ENCODE measurements at places on chromosomes 3 and 15.

GRCh38 chr3:121817753-121818152, 17.1 kb downstream of the IQCB1 start:
- no peak for DNase-seq

- peak; percentile 66 for DNase-seq
Observed at GRCh38 chr3:194485468-194485880, 1.3 kb downstream of the ATP13A3 start.

DNA sequence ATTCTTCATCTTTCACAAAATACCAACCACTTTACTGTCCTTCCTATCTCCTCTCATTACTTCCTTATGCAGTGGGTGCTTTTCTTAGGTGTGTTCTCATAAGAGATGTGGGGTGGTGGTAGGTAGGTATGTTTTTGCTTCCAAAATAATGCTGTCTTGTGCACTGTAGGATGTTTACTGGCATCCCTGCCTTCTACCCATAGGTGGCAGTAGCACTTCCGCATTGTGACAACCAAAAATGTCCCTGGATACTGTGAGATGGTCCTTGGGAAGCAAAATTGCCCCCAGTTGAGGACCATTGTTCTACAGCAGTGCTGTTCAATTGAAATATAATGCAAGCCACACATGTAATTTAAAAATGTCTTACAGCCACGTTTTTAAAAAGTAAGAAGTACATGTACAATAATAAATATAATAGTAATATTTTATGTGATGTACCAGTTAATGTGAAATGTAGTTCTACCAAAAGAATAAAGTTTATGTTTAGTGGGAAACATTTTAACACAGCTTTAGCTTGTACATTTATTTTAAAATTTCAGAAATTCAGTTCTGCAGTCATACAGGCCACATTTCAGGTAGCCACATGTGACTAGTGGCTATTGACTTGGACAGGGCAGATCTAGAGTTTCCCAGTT, 75.2 kb downstream of the NEO1 start:
- DNase-seq: peak; percentile 37

DNA sequence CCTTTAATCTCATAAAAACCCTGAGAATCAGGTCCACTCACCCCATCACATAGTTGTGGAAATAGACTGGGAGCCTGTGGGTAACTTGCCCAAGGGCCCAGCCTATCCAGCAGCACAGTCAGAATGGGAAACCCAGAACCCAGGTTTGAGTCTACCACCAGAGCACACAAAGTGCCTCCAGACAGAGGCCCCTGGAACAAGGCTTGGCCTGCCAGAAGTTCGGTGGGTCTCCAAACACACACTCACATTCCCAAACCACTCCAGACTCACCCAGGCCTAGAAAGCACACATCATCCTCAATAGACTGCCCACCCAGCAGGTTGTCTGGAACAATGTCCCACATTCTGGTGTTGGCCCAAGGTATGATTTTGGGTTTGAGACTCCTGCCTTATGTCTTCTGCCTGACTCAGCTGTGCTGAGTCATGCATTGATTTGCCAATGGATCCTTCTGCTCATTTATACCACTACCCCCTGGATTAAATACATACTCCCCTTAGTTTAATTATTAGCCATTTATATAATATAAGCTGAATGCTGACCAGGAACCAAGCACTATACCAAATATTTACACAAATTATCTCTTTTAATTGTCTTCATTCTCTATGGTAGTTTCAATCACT, 4.5 kb downstream of the SLC12A8 start:
- no peak for DNase-seq

DNA sequence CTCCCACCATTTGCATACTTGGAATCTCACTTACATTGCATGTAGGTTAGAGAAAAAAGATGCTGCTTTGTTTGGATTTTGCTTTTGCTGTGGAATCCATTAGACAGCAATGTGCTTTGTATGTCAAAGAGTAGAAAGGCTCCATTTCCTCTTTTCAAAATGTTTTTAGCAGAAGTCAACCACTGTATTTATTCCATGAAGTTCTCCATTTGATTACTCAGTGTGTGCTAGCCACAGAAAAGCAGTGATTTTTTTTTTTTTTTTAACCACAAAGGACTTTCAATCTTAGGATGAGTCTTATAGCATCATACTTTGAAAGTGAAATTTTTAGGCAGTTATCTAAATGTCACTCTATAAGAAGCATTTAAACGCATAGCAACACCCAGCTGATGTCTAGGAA, 285.0 kb upstream of the ADAMTS9 start:
- no peak for DNase-seq

- DNase-seq: peak; percentile 57
Observed at GRCh38 chr3:148727231-148727630, 29.5 kb downstream of the AGTR1 start.

GRCh38 chr15:79394231-79394630, 37.9 kb upstream of the MINAR1 start:
- DNase-seq: no peak

GRCh38 chr3:125684199-125684598, 88.9 kb upstream of the OSBPL11 start:
- no peak for DNase-seq

DNA sequence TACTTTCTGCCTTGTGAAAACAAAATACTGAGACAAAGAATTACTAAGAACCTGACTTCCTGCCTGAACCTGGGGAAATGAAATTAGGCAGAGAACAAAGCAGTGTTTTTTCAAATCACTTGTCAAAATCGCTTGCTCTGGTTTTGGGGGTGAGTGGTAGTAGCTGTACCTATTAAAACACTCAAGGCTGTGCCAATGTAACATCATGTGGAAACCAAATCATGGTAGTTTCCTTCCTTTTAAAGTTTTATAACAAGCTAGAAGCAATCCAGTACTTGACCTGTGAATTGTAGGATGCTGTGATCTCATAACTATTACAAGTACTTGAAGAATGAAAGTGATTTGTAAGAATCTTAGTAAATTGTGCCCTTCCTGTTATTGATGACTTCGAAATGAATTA, 6.7 kb downstream of the CMTM8 start:
- DNase-seq: no peak

GRCh38 chr3:170621256-170621655, 35.4 kb upstream of the SLC7A14 start:
- no peak for DNase-seq

DNA sequence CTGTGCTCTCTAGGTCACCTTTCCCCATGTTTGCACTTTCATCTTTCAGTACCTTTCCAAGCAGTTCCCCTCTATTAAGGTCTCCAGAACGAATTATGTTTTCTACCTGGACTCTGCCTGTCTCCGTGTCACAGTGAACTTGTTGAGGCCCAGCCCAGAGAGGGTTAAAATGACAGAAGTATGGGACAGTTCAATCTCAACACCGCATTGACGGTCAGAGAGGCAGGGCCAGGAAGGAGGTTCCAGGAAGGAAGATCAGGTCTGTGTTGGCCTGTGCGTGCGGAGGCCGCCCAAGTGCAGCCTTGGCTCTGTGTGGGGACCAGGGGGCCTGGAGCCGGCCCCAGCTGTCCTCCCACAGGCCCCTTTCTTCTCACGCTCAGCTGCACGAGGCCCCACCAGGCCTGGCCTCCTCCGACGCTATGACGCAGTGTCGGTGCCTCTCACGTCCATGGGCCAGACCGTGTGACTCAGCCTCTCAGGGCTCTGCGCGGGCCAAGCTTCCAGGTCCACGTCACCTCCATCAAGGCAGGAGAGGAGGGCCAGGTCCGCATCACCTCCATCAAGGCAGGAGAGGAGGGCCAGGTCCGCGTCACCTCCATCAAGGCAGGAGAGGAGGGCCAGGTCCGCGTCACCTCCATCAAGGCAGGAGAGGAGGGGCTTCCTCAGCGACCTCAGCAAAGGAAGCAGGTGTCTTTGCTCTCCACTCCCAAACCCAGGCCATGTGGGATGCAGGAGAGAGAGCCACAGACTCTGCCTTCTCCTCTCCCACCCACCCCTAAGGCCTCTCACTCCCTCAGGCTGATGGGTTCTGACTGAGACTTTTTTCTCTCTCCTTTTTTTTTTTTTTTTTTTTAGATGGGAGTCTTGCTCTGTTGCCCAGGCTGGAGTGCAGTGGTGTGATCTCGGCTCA, 83.1 kb downstream of the CPN2 start:
- DNase-seq: no peak

DNA sequence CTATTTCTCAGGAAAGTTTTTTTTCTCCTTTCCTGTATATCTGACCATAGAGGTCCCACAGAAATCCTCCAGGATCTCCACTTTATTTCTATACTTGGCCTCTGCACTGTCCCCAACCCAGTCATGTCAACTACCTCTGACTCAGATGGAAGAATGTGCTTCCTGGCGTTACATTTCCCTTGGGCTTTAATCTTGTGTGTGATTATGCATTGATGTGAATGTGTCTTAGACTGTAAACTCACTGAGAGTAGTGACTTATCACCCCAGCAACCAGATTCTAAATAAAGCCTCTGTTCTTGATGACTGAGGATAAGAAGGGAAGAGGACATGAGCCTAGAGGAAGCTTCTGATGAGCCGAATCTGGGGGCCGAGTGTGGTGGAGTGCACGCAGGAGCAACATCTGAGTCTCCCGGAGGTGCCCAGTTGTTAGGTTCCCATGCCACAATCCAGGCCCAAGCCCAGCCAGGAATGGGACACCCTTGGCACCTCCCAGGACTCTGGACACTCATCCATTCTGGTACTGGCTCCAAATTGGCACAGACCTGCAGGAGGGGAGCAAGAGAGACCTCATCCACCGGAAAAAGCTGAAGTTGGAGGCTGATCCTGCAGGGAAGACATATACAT, 32.1 kb upstream of the HEG1 start:
- DNase-seq: peak; percentile 24

GRCh38 chr15:79682285-79682684, 214.5 kb downstream of the MTHFS start:
- peak; percentile 21 for DNase-seq

DNA sequence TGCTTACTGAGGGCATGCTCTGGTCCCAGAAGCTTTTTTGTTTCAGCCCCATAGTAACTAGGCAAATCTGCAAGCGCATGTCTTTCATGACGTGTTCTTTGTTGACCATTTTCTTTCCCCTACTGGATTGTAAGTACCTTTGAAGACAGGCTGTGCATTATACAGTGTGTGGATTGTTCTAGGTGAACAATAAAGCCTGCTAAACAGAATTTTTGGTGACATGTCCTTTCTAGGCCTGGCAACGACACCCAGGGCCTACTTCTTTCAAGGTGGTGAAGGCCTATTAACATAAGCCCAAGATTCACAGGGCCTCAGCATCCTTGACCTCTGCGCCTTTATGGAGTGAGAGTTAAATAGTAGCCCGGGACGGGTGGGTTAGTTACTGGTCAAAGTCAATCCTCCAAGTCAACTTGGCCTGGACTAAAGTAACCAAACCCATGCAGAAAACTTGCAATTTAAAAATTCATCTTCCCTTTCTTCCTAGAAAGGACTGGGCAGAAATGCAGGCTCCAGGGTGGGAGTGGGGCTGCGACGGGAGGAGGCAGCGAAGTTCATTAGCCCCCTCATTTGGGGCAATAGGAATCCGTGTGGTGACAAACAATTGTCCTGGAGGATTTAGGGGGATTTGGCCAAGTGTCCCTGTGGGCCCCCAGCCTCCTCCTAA, 37.6 kb upstream of the TRIM71 start:
- no peak for DNase-seq

GRCh38 chr3:13192471-13193213, 119.4 kb upstream of the IQSEC1 start:
- DNase-seq: peak; percentile 17

- DNase-seq: no peak
Observed at GRCh38 chr3:129554356-129555152, 11.6 kb downstream of the H1-8 start.

GRCh38 chr3:187935623-187936156, 190.4 kb upstream of the BCL6 start:
- no peak for DNase-seq

- DNase-seq: peak; percentile 75
Observed at GRCh38 chr15:64681424-64682024, 93.9 kb downstream of the RBPMS2 start.

DNA sequence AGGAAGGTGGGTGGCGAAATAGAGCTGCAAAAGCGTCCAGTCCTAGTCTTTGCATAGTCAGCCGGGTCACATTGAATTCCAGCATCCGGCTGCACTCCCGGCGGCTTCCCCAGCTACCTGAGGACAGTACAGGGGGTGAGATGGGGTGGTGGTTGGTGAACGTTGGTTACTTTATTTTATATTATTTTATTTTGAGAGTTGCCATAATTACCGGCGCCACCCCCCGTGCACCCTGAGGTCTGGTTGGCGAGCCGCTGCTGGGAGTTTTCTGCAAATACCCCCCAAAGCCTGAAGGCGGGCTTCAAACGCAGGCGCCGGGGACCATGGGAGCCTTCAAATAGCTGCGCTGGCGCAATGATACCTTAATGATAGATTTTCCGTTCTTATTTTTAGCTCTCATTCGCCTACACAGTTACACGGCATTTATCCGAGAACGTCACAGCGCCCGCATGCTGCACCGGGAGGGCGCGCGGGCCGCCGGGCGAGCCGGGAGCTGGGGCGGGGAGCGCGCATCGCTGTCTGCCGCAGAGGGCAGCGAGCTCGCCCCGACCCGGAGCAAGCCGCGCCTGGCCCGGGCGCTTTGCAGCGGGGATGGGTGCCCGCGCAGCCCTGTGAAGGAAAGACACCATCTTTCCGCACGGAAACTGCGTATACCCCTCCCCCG, 756 bp upstream of the RASGRF1 start:
- no peak for DNase-seq

DNA sequence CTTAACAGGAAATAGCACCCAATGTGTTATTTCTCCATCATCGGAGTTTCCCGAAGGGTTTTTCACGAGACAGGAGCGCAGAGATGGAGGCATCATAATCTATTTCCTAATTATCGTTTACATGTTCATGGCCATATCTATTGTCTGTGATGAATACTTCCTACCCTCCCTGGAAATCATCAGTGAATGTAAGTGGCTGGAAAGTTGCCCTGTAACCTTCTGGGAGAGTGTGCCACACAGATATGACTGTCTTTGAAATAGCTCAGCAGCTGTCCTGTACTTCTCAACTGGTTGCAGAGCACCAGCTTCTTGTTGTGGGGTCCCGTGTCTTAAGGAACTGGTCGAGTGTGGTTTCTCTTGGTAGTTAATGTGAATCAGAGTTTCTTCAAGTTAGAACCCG, 1.1 kb downstream of the SLC24A5 start:
- no peak for DNase-seq

GRCh38 chr3:115350606-115351005, 203.5 kb upstream of the ZBTB20 start:
- DNase-seq: peak; percentile 51

DNA sequence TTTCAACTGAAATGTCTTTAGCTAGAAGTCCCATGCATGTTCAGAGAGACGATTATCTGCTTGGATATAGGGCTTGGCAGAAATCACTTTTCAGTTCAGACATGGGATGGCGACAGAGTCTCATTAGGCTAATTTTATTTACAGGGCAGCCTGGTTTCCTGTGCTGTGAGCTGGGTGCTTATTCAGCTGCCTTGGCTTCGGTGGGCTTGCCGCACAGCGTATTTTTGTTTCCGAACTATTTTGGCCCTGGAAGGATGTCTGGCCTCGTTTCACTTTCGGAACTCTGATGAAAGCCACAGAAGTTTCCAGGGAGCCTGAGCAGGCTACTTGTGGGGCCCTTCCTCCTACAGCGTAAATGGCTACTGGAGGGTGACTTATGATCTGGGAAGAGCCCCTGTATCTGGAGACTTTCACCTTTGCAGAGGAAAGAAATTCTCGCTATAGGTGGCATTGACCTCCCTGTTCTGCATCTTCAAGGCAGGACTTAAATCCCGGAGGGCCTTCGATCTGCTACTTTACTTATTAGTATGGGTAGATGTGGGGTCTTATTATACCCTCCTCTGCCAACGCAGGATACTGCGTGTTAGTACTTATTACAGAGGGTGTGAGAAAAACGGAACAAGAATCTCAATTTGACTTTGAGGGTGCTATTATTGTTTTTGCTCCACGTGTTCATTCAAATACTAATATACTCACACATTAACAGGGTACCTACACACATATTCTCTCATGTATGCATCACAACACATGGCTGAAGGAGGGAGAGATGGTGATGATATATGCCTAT, 364.0 kb upstream of the RBMS3 start:
- DNase-seq: no peak

Data from RKO (cell line).